ENCODE measurements at places on chromosomes 5 and 9.

GRCh38 chr9:129987941-129988340, 55.0 kb downstream of the FNBP1 start:
- DNase-seq: no peak

GRCh38 chr5:79112703-79113058, 1.1 kb downstream of the BHMT start:
- no peak for DNase-seq

DNA sequence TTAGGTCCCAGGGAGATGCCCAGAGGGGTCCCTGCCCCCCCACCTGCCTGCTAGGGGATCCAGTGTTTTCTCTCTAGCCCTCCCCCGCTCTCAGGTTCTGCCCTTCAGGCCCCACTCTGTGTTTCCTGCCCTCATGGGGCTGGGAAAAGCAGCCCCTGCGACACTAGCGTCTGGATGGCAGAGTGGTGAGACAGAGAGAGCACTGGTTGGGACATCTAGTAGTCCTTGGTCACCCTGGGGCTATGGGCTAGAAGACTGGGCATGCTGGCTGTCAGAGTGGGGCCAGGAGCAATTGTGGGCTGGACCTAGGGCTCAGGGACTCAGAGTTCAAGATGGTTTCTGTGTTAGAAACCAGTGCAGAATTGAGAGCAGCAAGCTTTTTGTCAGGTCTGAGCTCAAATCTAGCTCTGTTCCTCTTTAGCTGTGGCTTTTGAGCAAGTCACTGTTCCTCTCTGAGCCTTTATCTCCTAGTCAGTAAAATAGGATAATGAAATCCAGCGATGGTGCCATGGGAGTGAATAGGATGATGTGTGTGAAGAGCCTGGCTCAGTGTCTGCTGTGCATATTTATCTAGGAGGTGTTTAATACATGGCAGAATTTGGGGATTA, 39.0 kb downstream of the RGS3 start:
- DNase-seq: no peak

DNA sequence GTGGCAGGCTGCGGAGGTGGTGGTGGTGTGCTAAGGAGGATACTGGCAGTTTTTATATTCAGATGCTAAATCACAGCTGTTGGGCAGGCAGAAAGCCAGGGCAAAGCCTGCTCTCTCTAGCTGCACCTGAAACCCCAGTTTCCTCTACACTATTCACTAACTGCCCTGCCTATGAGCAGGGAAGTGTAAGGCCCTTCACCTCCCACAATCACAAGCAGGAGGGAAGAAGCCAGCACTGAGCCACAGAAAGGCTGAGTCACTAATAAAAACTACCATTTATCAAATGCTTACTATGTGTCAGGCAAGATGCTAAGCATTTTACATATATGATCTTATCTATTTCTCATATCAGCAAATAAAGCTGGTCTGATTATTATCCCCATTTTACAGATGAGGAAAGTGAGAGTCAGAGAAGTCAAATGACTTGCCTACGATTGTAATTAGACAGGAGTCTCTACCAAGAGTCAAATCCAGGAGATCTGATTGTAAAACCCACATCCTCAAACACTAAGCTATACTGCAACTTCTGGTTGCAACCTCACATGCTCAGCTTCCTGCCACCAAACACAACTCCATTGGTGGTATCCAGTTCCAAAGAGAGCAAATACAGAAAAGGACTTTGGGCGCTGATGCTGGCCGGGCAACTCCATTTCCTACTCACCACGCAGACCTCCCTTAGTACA, 17.7 kb upstream of the IL6ST start:
- DNase-seq: no peak

- DNase-seq: no peak
Observed at GRCh38 chr5:140301136-140301535, 1.8 kb downstream of the PFDN1 start.

GRCh38 chr5:181203777-181204112, 1.3 kb downstream of the TRIM7 start:
- DNase-seq: no peak

GRCh38 chr5:38197118-38197517, 61.2 kb upstream of the EGFLAM start:
- DNase-seq: no peak

DNA sequence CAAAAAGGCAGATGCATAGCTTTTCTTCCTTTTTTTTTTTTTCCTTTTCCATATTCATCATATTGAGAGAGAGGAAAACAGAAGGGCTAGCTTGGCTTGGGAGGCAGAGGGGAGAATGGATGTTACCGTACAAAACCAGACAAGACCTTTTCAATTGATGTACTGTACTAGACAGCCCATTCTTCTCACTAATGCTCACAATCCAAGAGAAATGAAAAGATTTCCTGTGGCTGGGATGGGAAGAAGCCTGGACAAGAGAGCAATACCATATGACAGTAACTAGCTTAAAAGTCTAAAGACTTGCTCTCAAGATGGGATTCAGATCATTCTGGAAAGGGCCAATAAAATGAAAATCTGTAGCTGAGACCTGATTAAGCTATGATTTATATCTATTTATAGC, 3.4 kb downstream of the CEMIP2 start:
- DNase-seq: no peak

DNA sequence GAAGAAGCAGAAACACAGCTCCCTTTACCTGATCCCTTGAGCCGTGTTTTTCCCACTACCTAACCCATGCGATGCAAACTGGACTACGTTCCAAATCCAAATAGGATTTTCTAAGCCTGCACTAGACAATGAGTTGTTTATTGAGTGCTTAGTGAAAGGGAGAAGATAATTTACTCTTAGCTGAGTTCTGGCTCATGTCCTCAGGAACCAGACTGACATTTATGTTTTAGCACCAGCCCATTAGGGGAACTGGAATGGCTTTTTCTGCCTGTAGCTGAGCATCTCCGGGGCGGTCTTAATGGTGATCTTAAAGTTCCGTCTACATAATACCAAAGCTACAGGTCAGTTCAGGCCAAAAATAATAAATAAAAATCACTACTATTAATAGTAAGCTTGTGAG, 81.5 kb downstream of the SH3TC2 start:
- DNase-seq: no peak

DNA sequence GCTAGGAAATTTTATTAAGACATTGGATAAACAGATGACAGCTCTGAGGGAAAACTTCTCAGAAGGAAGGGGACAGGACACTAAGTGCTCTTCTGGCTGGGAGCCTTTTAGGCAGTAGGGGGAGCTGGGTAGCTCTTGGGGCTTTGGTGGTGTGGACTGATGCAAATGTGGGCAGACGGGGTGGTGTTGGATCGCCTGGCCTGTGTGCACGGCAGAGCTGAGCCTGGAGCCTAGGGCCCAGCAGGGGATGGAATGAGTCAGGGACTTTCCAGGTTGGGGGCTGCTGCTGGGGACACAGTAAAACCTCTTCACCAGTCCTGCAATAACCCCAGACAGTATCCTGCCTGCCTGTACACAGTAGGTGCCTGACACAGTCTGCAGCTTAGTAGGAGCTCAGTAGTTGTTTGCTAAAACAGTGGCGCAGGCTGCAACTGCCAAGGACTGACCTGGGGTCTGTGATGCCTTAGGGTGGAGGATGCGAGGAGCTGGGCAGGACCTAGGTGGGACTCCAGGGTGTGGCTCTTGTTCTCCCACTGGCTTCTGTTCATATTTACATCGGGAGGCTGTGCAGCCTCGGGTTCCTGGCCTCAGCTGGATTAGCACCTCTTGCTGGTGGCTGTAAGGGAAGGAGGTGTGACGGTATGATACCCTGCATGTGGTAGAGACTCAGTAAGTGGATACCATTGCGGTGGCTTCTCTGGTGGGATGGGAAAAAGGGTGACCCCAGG, 83.8 kb downstream of the DAB2IP start:
- no peak for DNase-seq

DNA sequence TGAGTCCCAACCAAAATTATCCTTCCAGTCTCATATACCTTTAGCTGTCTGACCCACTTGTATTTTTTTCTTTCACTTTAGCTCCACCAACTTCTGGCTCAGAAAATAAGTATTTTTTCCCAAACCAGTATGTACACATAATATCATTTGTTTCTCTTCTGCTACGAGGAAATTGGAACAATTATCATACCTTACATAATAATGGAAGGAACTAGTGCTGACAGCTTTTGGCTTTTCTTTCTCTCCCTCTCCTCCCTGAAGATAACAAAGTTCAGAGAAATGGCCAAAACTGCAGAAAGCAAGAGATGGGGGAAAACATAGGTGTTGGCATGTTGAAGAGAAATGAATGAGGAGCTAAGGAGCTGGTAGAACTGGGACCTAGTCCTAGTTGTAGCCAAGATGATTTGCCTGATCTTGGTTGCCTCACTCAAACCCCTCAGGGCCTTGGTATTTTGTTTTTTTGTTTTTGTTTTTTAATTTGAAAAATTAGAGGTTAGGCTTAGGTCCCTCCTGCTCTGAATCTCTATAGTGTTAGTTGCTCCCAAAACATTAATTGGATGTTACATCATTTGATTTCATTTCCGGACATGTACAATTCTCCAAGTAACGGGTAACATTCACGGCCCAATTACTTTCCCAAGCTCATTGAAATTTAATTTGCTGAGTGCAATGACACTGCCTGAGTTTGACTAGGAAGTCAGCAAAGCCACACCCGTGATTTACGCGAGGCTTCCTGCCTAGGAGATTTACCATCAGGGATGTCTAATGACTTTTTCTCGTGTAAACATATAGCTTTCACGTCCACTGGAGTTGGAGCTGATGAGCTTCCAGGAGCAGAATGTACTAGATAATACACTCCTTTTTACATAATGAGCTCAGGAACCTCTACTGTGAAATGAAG, 291.6 kb downstream of the TLE1 start:
- DNase-seq: no peak

- no peak for DNase-seq
Observed at GRCh38 chr5:40041452-40041851, 616.7 kb upstream of the DAB2 start.

DNA sequence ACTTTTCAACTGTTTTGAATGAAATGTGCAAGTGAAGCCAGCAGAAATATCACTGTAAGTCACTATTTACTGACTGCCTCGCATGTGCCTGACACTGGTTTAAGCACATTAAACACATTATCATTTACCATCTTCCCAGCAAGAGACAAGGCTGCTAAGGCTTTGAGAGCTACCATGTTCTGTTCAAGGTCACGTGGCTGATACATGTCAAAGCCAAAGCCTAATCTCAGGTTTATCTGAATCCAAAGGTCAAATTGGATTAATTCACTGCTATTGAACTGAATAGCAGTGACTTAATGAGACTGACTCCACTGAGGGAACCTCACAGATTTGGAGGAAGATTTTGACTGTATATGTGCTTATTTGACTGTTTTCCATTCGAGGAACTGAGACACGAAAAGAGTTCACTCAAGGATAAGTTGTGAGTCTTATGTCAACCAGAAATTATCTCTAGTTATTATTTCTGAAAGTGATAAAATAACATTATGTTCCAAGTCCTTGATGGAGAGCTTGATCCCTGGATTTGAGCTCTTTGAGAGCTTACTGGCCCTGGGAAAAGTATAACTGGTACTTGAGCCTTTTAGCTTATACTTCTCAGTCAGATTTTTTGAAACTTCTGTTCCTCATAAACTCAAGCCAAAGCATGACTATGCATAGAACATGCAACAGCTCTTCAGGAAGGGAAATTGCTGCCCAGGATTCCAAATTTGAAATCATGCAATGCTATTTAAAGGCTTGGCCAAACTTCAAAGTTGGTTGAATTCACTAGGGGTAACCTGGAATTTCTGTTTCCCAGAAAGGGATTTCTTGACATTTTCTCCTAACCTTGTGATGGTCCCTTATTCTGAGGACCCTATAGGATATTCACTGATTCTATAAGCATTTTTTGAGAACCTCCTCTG, 23.4 kb upstream of the ARHGAP26 start:
- DNase-seq: no peak

DNA sequence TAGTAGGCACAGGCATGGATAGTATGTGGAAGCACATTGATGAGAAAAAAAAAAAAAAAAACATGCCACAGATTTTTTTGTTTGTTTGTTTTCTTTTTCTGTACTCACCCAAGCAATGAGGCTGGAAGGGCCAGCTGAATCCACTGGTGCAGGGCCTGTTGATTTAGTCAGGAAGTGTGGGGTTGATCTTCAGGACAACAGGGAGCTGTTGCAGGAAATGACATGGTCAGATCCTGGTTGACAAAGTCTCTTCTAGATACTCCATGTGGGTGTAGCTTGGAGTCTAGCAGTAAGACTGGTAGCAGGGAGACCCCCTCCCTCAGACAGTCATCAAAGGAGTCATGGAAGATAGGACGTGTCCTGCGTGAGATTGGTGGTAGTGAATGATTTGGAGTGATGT, 191.8 kb downstream of the PAPPA start:
- no peak for DNase-seq

- DNase-seq: no peak
Observed at GRCh38 chr9:76215066-76215465, 179.2 kb downstream of the RFK start.

GRCh38 chr5:35203403-35203802, 26.9 kb downstream of the PRLR start:
- no peak for DNase-seq

DNA sequence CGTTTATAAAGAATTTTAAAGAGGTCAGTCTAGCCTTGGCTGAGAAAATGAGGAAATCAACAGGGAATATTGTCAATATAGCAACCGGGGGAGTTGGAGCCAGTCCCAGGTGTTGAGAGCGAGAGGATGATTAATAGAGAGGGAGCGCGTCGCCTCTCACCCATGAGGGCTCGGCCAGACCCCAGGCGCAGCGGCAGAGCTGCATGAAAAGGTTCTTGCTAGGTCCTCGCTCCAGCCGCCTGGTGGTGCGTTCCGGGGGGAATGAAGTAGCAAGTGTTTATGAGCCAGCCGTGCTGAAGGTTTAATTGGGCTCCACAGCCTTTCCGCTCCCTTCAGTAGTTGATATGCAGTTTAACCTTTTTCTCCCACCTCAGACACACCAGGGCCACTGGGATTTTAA, 167.3 kb upstream of the IRX1 start:
- DNase-seq: no peak

GRCh38 chr5:118295045-118295444, 693.3 kb downstream of the DTWD2 start:
- DNase-seq: no peak

GRCh38 chr5:157911568-157911967, 52.6 kb upstream of the CLINT1 start:
- no peak for DNase-seq

GRCh38 chr9:99778836-99779235, 42.8 kb upstream of the NR4A3 start:
- no peak for DNase-seq

DNA sequence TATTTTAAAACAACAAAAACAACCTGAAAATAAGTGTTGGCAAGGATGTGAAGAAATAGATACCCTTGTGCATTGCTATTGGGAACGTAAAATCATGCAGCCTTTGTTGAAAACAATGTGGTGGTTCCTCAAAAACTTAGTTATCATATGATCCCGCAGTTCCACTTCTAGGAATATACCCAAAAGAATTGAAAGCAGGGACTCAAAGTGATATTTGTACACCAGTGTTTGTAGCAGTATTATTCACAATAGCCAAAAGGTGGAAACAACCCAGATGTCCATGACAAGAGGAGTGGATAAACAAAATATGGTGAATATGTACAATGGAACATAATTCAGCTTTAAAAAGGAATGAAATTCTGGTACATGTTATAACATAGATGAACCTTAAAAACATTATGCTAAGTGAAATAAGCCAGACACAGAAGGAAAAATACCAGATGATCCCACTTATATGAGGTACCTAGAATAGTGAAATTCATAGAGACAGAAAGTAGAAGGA, 29.0 kb downstream of the IRF1 start:
- DNase-seq: no peak
